Fibroblast of skin of left quadriceps (primary cell): ENCODE measurements at places on chromosomes 4 and X.

DNA sequence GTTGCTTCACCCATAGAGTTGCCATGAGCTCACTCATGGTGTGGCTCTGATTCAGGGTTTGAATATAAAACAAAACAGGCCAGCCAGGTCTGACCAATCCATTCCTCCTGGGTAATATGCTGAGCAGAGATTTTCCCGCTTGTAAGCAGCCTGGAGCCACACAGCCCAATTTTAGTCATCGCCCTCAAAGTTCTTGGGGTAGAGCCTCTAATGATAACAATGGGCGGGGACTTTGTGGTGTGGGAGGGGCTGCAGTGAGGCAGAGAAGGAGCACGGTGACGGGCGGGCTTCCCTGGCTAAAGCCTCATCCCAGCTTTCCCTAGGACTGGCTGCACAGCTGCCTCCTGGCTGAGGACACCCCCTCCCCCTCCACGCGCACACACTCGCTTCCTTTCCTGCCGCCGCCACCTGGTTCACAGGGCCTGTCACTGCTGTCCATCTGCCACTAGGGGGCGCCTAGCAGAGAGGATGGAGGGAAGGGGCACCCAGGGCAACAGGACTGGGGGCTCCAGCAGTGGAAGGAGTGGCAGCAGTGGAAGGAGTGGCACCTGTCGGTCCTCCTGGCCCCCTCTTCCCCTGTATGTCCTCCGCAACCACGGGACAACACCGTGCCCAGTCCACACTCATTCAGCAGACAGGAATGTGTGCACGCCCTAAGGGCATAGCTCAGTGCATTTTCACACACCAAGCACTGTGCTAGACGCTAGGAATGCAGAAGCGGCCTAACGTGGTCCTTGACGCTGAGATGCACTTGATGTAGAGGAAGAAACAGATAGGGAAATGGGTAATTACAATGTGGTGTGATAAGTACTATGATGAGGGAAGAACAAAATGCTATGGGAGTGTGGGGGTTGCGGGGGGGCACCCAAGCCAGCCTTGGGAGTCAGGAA is 26.8 kb downstream of the PRPS1 start:
- peak; percentile 36 for DNase-seq

GRCh38 chr4:36056136-36056535 is 188.2 kb downstream of the ARAP2 start:
- DNase-seq: no peak

DNA sequence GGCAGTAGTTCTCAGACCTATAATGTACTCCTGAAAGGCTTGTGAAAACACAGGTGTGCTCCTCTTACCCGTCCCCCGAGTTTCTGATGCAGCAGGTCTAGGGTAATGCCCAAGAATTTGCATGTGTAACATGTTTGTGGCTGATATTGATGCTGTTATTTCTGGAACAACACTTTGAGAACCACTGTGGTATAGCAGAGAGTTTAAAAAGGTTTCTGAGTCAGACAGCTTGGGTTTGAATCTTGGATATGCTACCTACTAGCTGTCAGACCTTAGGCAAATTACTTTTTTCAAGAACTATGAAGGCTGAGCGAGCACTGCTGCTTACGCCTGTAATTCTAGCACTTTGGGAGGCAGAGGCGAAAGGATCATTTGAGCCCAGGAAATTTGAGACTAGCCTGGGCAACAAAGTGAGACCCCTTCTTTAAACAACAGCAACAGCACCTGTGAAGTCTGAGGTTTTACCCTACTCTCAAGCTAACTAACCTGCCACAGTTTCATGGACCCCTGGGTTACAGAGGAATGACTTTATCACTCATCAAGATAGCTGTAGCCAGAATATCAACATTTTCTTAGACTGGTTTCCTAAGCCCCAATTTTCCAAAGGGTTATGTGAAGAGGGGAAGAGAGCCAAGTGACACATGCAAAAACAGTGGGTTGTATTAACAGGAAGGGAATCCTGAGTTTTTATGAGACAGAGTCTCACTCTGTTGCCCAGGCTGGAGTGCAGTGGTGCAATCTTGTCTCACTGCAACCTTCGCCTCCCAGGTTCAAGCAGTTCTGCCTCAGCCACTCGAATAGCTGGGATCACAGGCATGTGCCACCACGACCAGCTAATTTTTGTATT is 5.1 kb downstream of the AFF1 start:
- DNase-seq: no peak

- DNase-seq: no peak
Measured at GRCh38 chr4:76196376-76196775, 17.2 kb downstream of the SCARB2 start.

GRCh38 chrX:70262952-70263567 is 3.1 kb upstream of the P2RY4 start:
- DNase-seq: peak; percentile 1
